ENCODE measurements at places on chromosomes 2 and 18. TPM values are rescaled to one million over a fixed set of nuclear protein-coding genes. Genes with fewer than 3 reads are reported as not detected.

- H3K4me3 ChIP-seq, result no peak overlapping the region
- no peak overlapping the region for H3K27ac ChIP-seq
- no peaks in the 10 kb centered on the region for H3K27me3 ChIP-seq
- peaks cover 24% of the 10 kb centered on the region for H3K36me3 ChIP-seq
These were observed 271.5 kb downstream of the AGAP1 start for GRCh38 chr2:235765181-235765820.

- DNase-seq, result no peak
- no peak overlapping the region for H3K27ac ChIP-seq
- no peaks in the 10 kb centered on the region for H3K27me3 ChIP-seq
- no peaks in the 10 kb centered on the region for H3K36me3 ChIP-seq
- no peak overlapping the region for H3K4me3 ChIP-seq
These were observed 69.6 kb downstream of the SNTG2 start for GRCh38 chr2:1020206-1020605.

DNA sequence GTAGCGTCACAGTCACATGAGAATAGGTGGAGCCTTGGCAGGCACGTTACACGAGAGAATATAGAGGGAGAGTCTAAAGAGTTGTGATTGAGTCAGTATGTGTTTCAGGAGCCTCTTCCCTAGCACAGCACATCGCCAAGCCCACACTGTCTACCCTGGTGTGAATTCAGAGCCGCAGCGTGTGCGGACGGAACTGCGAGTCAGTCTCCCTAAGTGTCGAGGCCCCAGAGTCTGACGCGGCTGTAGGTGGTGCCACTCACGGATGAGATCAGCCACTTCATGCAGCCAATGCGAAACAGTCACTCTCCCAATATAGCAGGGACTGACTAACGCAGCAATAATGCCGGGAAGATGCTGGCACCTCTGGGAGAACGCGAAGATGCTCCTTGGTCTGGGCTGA, 587.3 kb upstream of the ID2 start:
- H3K36me3 ChIP-seq, result no peaks in the 10 kb centered on the region
- H3K27ac ChIP-seq, result no peak overlapping the region
- no peak for DNase-seq
- no peak overlapping the region for H3K4me3 ChIP-seq
- no peaks in the 10 kb centered on the region for H3K27me3 ChIP-seq
- H3K4me1 ChIP-seq, result no peaks in the 10 kb centered on the region

GRCh38 chr2:113124181-113124961, 3.0 kb upstream of the IL1RN start:
- no peaks in the 10 kb centered on the region for H3K4me1 ChIP-seq
- no peak for DNase-seq
- H3K27ac ChIP-seq, result no peak overlapping the region
- no peaks in the 10 kb centered on the region for H3K27me3 ChIP-seq

- peak; percentile 17 for DNase-seq
- no peaks in the 10 kb centered on the region for H3K27me3 ChIP-seq
These were observed 1.3 kb downstream of the RASGRP3 start for GRCh38 chr2:33477473-33478468.

- peak overlapping the region; percentile 70 for H3K4me3 ChIP-seq
- peaks cover 9% of the 10 kb centered on the region for H3K4me1 ChIP-seq
- H3K36me3 ChIP-seq, result peaks cover 4% of the 10 kb centered on the region
- no peaks in the 10 kb centered on the region for H3K27me3 ChIP-seq
These were observed 70.6 kb upstream of the PSMD14 start for GRCh38 chr2:161237392-161238264.

DNA sequence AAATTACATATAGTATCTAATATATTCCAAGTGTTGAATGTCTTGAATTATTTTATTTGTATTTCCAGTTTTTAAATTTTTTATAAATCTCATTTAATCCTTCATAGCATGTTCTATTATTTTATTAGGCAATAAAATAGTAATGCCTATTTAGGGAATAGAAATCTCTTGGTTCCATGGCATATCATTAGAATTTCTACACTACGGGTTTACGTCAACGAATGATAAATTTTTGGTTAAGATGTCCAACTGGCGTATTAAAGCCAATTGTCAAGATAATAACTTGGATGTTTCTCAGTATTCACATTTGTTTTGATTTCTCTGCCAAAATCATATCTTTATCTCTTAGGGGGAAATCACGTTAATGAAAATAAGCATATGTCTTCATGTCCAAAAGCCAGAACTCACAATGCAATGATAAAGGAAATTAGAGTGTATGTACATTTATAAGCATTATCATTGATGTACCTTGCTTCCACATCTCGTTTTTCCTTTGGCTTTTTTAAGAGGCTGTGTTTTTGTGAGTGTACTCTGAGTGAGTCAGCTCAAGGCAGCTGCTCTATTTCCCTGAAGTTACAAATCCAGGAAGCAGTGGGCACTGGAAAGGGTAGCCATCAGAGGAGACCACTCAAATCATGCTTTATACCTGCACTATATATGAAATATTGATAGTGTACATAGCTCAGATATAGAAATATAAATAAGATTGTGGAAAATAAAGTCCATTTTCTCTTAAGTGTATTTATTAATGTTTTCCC, 115.8 kb upstream of the PDE1A start:
- H3K27me3 ChIP-seq, result no peaks in the 10 kb centered on the region
- no peak for DNase-seq
- H3K4me3 ChIP-seq, result no peak overlapping the region

GRCh38 chr2:184444623-184445223, 153.6 kb upstream of the ZNF804A start:
- H3K27ac ChIP-seq, result no peak overlapping the region
- no peak for DNase-seq
- H3K4me3 ChIP-seq, result no peak overlapping the region
- no peaks in the 10 kb centered on the region for H3K4me1 ChIP-seq
- H3K36me3 ChIP-seq, result no peaks in the 10 kb centered on the region

GRCh38 chr18:36733150-36733549, 95.7 kb downstream of the TPGS2 start:
- H3K27me3 ChIP-seq, result no peaks in the 10 kb centered on the region
- H3K36me3 ChIP-seq, result no peaks in the 10 kb centered on the region
- no peak for DNase-seq

GRCh38 chr18:3179430-3180089, 40.2 kb downstream of the MYOM1 start:
- DNase-seq, result no peak
- H3K36me3 ChIP-seq, result no peaks in the 10 kb centered on the region
- H3K27ac ChIP-seq, result no peak overlapping the region
- H3K4me1 ChIP-seq, result no peaks in the 10 kb centered on the region
- H3K4me3 ChIP-seq, result no peak overlapping the region

DNA sequence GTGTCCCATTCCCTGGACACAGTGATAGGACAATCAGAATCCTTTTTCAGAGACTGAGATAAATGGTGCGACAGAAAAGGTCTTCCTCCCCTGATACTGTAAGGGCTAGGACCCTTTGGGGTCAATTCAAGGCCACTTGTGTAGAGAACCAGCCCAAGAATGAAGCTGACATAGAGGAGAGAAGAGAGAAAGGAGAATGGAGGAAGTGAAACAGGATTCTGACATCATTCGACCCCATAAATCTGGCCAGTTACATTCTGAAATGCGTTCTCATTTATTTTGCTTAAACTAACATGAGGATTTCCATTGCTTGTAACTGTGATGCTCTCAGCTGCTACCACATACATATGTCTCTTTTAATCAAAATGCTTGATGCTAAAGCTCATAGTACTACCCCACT, 148.1 kb downstream of the TMEM163 start:
- no peaks in the 10 kb centered on the region for H3K4me1 ChIP-seq
- no peak overlapping the region for H3K4me3 ChIP-seq
- no peaks in the 10 kb centered on the region for H3K36me3 ChIP-seq
- H3K27me3 ChIP-seq, result no peaks in the 10 kb centered on the region

DNA sequence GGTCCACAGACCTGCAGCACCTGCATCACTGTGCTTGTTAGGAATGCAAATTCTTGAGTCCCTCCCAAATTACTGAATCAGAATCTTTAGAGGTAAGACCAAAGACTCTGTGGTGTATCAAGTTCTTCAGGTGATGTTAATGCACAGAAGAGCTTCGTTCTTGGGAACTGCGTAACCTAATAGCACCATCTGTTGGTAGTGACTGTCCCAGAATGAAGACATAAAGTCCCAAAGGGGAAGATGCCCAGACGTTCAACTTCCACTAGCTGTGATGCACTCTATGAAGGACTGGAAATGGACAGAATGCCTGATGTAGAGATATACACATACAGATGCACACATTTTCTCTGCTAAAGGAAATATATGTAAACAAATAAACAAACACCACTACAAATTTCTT, 576.0 kb downstream of the LRP1B start:
- no peak overlapping the region for H3K27ac ChIP-seq
- H3K27me3 ChIP-seq, result no peaks in the 10 kb centered on the region
- no peaks in the 10 kb centered on the region for H3K4me1 ChIP-seq
- no peaks in the 10 kb centered on the region for H3K36me3 ChIP-seq
- no peak for DNase-seq

DNA sequence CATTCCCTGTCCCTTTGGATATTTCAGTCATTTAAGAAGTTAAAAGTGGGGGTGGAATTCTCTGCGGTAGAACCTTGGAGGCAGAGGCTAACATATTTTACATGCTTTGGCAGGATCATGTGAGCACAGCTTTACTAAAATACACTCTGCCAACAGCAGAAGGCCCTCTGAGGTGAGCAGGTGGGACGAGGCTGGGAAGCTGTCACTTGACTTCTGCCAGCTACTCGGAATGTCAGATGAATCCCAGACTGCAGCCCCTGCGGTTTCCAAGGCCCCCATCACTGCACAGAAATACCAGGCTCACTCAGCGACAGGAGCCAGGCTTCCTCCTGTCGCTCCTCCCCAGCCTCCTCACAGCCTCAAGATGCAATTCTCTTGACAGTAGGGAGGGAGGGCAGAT, 220.9 kb upstream of the REV1 start:
- no peaks in the 10 kb centered on the region for H3K27me3 ChIP-seq
- no peak overlapping the region for H3K27ac ChIP-seq
- DNase-seq, result no peak
- peaks cover 6% of the 10 kb centered on the region for H3K4me1 ChIP-seq
- H3K36me3 ChIP-seq, result no peaks in the 10 kb centered on the region
- H3K4me3 ChIP-seq, result no peak overlapping the region

- no peaks in the 10 kb centered on the region for H3K27me3 ChIP-seq
- H3K27ac ChIP-seq, result no peak overlapping the region
- no peak overlapping the region for H3K4me3 ChIP-seq
These were observed 295.2 kb downstream of the PARD3B start for GRCh38 chr2:204840504-204840903.

DNA sequence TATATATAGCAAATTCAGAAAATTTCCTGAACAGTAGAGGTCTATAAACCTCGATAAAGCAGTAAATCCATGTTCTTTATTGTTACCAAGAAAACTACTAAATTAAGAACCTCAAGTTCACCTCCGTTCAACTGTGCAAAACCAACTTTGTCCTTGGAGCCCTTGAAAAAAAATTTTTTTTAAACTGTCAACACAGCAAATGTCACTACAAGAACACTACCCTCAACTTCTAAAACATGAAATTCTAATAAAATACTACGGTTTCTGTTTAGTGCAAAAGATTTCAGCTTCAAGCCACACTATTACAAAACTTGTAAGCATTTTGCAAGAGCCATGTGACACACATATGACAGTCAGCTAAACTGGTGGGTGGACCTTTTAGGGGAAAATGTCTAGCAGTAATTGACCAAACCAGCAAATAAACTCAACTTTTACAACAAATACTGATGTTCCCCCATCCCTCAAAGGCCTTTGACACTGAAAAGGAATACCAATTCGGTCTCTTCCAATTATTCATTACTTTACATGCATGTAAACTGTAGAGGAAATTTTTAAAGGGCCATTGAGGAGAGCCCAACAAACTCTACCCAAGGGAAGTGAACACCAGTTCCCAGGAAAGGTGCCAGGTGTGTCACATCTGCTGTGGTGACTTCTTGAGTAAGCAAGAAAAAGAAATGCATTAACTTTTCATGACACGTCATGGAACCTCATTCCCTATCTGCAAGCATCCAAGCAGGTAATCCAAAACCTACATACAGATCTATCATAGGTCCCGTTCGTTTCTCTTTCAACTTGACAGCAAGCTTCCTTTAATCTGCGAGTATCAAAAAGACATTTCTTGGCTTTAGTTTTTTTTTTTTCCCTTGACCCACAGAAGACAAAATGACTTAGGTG, 1.4 kb downstream of the RAB1A start:
- H3K36me3 ChIP-seq, result no peaks in the 10 kb centered on the region
- no peaks in the 10 kb centered on the region for H3K4me1 ChIP-seq
- H3K27me3 ChIP-seq, result no peaks in the 10 kb centered on the region
- peak overlapping the region; percentile 86 for H3K27ac ChIP-seq
- peak overlapping the region; percentile 98 for H3K4me3 ChIP-seq

DNA sequence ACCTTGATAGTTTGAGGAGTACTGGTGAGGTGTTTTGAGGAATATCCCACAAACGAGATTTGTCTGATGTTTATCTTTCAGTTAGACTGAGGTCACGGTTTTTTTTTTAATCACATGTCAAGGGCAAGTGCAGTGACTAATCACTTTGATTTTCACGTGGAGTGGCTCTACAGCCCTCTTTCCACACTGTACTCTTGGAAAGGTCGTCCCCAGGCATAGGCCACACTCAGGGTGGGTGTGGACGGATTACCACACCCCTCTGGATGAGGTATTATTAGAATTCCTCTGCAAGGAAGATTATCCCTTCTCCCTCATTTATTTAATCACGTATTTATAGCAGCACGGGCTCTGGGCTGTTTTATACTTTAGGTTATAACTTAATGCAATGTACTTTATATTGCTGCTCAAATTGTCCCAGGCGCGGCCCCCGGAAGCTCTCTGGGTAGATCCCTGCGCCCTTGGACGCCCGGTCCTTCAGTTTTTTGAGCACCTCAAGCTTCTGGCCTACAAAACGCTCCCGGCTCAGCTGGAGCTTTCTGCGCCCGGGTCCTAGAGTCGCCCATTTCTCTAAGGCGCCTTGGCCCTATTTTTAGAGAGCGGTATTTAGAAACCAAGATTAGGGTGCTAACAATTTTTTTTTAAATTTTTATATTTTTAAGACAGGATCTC, 515 bp upstream of the PLEKHB2 start:
- H3K4me3 ChIP-seq, result peak overlapping the region; percentile 76
- no peaks in the 10 kb centered on the region for H3K36me3 ChIP-seq
- peak overlapping the region; percentile 99 for H3K27ac ChIP-seq
- peak; percentile 38 for DNase-seq

DNA sequence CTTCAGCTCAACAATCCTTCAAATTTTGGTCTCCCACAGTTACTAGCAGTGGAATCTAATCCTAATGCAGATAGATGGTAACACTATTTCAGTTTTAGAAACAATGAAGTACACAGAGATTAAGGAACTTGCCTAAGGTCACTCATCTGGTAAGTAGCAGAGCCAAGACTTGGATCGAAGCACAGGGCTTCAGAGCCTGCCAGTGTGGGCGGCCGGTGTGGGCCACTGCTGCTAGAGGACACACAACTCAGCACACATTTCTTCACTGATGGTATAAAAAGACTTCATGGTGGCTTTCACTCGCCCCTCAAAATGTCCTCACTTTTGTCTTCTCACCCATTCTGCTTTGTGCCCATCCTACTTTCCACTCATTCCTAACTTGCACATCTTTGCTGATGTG, 11.1 kb downstream of the C2orf74 start:
- no peaks in the 10 kb centered on the region for H3K36me3 ChIP-seq
- H3K27ac ChIP-seq, result no peak overlapping the region
- H3K4me3 ChIP-seq, result no peak overlapping the region

The CDKL4 gene
- total RNA-seq, result not detected

The FAM210A gene
- total RNA-seq, result 5.2 TPM

The AQP12B gene
- total RNA-seq, result not detected

The PDE11A gene
- total RNA-seq, result not detected

The HAAO gene
- 5.9 TPM for total RNA-seq

The CENPA gene
- total RNA-seq, result 3.3 TPM

All from tibial nerve (tissue), 4 donors.